Activated CD4-positive, alpha-beta T cell treated with anti-CD3 and anti-CD28 coated beads, Interleukin-2, amount 10 ng/mL, durations not matched to agents 24 days and 14 days (primary cell): ENCODE measurements at places on chromosomes 3 and 15. TPM values are rescaled to one million over a fixed set of nuclear protein-coding genes. Genes with fewer than 3 reads are reported as not detected.

Gene EXOG
- 18.0 and 20.8 TPM in 2 replicates for total RNA-seq

Gene CYP19A1
- total RNA-seq: 0.09 and 0.35 TPM in 2 replicates

DNA sequence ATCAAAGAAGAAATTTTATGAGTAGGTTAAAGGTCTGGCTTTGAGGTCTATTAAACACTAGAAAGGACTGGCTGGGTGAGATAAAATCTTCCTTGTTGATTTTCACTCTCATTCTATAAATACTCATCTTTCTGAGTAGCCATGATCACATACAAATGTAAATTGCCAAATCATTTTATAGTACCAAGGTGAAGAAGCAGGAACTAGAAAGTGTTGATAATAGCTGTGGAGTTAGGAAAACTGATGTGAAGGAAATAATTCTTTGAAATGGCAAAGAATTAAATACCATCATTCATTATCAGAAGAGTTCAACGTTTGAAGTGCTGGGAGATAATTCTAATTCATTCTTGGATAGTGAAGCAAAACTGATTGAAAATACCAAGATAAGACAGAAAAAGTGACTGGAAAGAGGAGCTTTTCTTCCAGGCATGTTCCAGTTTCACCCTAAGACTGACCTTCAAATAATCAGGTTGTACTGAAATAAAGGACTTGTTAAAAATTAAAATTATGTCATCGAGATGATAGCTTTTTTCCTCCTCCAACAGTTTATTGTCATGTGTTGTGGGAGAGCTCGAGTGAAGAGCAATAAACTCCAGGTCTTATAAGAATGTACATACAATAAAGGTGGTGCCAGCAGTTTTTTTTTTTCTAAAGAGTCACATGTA lies 17.4 kb downstream of the THBS1 start:
- H3K27ac ChIP-seq: no peak overlapping the region
- peaks cover 14% of the 10 kb centered on the region for H3K27me3 ChIP-seq
- H3K4me3 ChIP-seq: no peak overlapping the region
- no peak for DNase-seq

Gene MASP1
- total RNA-seq: not detected in 2 replicates

DNA sequence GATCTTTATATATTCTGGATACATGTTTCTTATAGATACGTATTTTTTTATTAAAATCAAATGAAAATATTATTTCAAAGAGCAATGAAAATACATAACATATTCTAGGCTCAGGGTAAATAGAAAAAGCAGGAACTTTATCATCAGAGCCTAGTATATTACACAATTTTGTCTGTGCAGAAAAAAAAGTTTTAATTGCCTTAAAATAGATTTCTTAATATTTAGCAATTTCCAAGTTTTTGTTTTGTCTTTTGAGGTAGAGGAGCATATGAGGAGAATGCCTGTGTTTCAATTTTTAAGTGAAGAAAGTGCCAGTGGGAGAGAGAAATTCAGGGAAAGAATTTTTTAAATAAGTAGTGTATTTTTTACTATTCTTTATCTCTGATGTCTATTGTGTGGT lies 10.5 kb downstream of the CAPN7 start:
- no peak for DNase-seq
- peaks cover 65% of the 10 kb centered on the region for H3K36me3 ChIP-seq
- peaks cover 1% of the 10 kb centered on the region for H3K4me1 ChIP-seq
- no peak overlapping the region for H3K4me3 ChIP-seq
- no peaks in the 10 kb centered on the region for H3K27me3 ChIP-seq

DNA sequence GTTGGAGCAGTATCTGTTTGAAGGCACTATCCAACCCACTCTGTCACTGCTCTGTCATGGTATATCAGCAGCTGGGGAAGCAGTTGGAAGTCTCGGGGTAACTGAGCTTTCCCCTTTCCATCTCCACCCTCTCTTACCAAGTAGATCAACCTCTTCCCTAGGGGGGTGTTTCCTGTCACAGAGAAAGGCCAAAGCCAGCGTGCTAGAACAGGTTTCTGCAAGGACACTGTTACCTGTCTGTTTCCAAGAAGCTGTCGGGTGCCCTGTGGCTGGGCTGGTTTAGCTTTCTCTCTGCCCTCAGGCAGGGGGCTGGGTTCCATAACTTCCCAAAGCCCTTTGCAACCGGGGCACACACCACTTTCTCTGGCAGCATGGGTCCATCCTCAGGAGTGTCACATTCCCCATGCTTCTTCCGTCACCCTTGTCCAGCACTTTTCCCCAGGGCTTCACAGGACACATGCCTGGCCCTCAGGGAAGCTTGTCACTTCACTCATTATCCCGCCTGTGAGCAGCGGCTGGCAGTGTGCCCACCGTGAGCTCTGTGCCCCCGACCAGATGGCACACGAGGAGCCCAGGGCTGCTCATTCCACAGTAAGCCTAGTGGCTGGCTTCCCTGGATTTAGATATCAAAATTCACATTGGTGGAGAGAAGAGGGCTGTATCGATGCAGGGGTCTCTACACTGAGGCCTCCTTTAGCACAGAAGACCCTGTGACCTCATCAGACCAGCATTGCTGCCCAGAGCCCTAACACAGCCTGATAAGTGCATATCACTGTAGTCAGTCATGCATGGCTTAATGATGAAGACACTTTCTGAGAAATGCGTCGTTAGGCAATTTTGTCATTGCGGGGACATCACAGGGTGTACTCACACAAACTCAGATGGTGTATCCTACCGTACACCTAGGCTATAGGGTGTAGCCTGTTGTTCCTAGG lies 205.8 kb downstream of the SLCO3A1 start:
- no peak overlapping the region for H3K4me3 ChIP-seq
- H3K4me1 ChIP-seq: peaks cover 3% of the 10 kb centered on the region
- H3K36me3 ChIP-seq: no peaks in the 10 kb centered on the region
- no peak for DNase-seq
- peaks cover 5% of the 10 kb centered on the region for H3K27me3 ChIP-seq
